ENCODE measurements at places on chromosomes 6 and 20.

GRCh38 chr6:69416776-69417175 lies 380.0 kb downstream of the LMBRD1 start:
- DNase-seq = no peak

- no peak for DNase-seq
Measured at GRCh38 chr20:53922901-53923314, 147.5 kb downstream of the BCAS1 start.

DNA sequence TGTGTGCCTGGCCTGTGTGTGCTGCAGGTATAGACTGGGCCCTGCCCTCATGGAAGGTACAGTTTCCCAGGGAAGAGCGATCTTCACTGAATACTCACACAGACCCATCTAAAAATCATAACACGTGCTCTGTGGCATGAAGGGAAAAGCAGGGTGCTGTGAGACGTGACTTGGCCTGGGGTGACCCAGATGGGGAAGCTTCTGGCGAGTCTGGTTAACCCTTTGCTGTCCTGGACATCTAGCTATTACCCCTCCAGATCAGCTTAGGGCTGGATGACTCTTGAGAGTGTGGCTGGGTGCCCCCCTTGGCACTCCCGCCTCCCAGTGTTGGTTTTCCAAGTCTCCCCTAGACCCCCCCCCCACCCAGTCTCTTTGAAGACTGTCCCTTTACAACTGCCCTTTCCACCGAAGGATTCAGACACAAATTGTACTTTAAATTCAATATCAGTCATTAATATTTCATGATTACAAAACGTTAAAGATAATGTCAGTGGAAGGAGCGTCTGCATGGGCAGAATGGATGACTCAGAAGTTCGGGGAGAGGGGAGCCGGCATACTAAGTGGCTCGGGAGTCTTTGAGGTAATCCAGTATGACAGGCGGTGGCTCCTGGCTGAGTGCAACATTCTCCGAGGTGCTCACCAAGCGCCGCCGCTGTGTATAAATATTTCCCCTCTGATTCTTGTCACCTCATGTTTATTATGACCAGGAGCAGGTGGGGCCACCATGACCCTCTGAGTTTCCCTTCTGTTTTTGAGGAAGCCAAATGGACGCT lies 77.3 kb downstream of the CD40 start:
- no peak for DNase-seq

- no peak for DNase-seq
Measured at GRCh38 chr6:112173221-112173804, 81.1 kb downstream of the LAMA4 start.

GRCh38 chr6:46849361-46849690 lies 56.1 kb downstream of the MEP1A start:
- no peak for DNase-seq

DNA sequence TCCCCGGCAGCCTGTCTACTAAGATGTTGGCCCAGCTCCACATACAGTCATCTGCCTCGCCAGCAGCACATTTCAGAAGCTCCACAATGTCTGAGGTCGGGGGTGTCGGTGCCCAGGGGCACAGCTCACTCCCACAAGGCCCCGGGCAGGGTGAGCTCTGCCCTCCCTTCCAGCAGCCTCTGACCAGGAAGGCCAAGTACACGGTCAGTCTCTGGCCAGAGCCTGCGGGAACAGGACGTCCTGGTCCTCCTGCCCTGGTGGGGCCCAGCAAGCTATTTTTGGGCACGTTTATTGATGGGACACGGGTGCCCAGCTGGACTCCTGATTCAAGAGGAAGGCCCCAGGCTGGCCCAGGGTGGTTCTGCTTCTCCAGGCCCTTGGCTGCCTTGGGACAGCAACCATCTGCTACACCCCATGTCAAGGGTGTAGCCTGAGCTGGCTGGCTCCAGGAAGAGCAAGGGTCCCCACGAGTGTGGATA lies 114.9 kb upstream of the PTPN1 start:
- DNase-seq = no peak
